ENCODE measurements at places on chromosomes 5 and 9.

- no peak for DNase-seq
These were observed 10.8 kb upstream of the PRRC2B start for GRCh38 chr9:131382850-131383729.

- peak; percentile 82 for DNase-seq
These were observed 69.3 kb upstream of the NIPAL4 start for GRCh38 chr5:157390551-157391297.

DNA sequence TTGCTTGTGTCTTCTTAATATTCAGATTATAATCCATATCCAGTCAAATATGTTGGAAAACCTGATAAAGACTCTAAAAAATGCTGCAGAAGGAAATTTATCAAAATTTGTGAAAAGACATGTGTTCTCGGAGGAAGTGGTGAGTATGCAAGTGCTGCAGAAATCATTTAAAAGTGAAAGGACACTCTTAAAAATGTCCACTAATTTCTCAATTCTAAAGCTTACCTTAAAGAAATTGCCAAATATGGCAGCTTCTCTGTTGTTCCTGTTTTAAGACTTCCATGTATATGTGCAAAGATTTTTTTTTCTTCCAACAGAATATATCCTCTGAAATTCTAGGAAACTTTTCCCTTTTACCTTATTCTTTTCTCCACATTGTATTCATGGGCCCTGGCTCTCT is 32.4 kb downstream of the PTCD2 start:
- DNase-seq: no peak

DNA sequence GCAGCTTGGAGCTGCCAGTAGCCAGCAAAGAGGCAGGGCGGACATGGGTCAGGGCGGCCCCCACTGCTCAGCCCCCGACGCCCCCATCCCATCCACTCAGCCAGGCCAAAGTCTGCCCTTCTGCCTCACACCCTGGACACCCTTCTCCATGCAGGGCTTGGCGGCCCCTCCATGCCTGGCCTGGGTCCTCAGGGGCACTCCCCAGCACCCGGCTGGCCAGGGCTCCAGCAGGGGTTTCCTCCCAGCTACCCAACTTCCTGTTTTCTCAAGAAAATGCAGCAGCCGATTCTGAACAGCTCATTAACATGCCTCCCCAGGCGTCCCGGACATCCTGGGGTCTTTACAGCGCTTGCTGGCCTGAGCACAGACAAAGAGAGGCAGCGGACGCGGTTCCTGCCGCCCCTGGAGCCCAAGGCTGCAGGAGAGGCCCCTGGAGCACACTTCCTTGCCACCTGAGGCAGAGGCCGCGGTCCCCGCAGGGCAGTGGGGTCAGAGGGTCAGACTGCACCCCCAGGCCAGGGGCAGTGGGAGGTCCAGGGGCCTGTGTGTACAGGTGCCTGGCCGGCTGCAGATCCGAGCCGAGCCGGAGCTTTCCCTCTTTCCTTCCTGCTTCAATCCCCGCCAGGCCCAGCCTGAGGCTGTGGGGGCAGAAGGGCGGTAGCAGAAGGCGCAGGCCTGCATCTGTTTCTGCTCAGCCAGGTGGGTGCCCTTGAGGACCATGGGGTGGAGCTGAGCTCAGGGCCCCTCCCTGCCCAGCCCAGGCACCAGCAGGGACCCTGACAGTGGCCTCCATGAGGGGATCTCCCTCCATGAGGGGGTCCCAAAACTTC is 18.7 kb upstream of the NRARP start:
- DNase-seq: no peak

- DNase-seq: no peak
These were observed 101.7 kb upstream of the MYO10 start for GRCh38 chr5:17037751-17038150.

- no peak for DNase-seq
These were observed 4.3 kb upstream of the IL13 start for GRCh38 chr5:132653716-132654115.

GRCh38 chr9:88183798-88184495 is 45.7 kb upstream of the SPATA31C2 start:
- DNase-seq: no peak

DNA sequence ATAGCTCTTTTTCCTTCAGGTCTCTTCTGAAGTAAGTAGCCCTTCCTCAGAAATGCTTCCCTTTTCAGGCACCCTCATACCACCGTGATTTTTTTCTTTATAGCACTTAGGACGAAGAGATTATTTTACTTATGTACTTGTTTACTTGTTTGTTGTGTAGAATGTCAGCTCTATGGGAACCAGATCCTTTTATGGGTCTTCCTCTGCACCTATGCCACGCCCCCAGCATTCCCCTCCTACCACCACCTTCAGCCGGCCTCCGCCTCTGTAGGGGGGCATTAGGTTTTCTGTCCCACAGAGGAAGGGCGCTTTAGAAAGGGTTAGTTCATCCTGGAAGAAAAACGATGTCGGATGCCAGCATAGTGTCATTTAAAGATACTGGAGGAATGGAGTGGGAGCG is 1.8 kb downstream of the CDKN2B-AS1 start:
- no peak for DNase-seq

DNA sequence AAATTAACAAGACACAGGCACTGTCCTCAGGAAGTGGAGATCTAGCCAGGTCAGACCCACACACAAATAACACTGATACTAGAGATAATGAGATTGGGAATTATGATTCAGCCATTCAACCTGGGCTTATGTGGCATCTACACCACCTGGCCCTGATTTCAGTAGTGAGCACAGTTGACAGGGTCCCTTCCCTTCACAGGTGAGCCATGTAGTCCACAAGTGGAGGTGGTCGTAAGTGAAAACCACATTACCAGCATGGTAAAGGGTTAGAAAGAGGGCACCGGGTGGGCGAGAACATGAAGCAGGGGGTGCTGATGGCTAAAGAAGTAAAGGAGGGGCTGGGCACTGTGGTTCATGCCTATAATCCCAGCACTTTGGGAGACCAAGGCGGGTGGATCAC is 48.3 kb upstream of the IL17B start:
- no peak for DNase-seq

GRCh38 chr5:90185897-90186468 is 223.6 kb downstream of the CETN3 start:
- DNase-seq: no peak

DNA sequence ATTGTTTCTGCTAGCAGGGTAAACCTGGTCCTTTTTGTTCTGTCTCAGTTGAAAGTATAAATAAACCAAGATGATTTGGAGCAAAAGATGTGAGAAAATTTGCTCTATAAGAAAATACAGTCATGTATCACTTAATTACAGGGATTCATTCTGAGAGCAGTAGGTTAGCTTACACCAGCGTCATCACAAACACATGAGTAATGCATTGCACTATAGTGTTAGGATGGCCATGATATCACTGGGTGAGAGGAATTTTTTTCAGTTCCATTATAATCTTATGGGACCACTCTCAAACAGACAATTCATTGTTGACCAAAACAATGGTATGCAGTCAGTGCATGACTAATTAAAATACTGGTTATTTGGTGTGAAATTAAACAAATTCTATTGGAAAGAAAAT is 430.9 kb downstream of the CHSY3 start:
- DNase-seq: no peak

- no peak for DNase-seq
These were observed 43.6 kb downstream of the GRIA1 start for GRCh38 chr5:153534102-153534501.

DNA sequence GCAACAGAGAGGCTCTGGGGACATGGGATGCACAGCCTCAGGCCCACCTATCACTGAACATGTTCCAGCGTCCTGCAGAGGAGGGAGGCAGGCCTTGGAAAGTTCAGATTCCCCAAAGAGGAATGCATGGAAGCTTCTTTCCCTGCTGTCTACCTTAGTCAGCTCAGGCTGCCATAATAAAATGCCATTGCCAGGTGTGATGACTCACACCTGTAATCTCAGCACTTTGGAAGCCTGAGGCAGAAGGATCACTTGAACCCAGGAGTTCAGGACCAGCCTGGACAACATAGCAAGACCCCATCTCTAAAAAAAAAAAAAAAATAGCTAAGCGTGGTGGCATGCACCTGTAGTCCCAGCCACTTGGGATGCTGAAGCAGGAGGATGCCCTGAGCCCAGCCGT is 24.5 kb upstream of the TOR1B start:
- DNase-seq: no peak

DNA sequence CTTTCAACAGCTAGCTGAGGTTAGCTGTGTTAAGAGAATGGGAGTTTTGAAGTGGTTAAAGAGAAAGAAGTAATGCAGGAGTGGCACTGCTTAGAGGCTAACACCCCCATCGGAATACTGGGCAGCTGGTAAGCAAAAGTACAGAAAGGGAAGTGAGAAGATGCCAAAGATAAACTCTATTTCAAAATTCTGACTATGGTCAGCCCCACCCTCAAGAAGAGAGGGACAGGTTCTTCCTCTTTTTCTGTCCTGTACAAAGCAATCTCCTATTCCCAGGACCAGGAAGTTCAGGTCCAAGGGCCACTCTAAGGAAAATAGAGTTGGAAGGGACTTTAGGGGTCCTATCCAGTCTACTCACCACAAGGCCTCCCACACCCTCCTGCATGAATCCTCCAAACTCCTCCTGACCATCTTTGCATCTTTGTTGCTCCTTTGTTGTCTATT is 45.9 kb upstream of the JAK2 start:
- no peak for DNase-seq
